CD4-positive, alpha-beta T cell treated with Interleukin-17A for 1 hour (primary cell): ENCODE measurements at places on chromosomes 2 and 18.

GRCh38 chr2:138323382-138324067 is 178.0 kb upstream of the SPOPL start:
- DNase-seq: no peak

DNA sequence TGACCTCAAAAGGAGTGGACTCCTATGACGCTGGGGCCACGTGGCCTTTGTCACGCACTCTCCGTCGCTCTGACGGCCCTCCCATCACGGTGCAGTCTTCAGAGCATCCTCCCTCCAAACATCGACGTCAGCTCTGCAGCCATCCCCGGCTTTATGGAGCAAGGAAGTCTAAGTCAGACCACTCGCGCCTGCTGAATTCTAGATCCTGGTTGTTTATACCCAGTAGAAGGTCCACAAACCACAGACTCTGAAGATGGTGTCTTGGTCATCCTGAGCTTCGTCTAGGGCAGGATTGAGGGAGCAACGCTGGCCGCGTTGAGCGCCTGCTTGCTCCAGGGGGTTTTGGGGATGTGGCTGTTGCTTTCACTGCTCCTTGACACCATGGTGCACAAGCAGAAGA is 228.0 kb upstream of the SALL3 start:
- DNase-seq: no peak

- no peak for DNase-seq
Observed at GRCh38 chr2:64141674-64142405, 2.4 kb downstream of the PELI1 start.

- DNase-seq: no peak
Observed at GRCh38 chr2:188526701-188527100, 235.0 kb downstream of the GULP1 start.

- DNase-seq: no peak
Observed at GRCh38 chr2:49110571-49110970, 43.7 kb downstream of the FSHR start.

DNA sequence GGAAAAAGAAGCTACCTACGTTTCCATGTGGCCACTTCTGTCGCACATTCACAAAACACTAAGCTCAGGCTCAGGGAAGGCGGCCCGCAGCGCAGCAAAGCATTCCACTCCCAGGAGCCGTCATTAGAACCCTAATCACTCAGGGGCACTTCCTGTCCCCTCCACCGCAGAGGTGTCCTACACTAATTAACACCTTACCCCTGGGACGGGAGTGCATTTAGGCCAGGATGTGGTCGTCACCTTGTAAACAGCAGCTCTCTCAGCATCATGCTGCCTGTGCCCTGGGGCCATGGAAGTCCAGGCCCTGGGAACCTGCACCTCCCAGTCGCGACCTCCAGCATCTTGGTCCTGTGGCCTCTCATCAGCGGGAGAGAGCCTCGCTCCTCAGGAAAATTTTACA is 359.8 kb upstream of the SALL3 start:
- DNase-seq: no peak

DNA sequence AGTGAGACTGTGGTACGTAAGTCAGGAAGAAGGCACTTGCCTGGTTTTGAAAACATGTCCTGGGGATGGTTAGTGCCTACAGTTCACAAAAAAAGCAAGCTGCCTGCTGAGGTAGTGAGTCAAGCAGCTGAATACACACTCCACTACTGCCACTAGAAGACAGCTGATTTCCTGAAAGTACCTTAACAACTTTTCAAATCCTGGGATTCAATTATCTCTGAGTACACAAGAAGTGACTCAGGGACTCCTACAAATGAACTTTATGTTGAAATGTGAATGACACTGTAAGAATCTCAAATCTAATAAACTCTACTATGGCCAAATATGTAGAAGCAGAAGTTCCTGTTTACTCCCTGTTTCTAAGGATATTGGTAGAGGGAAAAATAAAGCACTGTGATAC is 58.0 kb upstream of the ARL5A start:
- no peak for DNase-seq

- no peak for DNase-seq
Observed at GRCh38 chr18:26792661-26793060, 72.8 kb downstream of the AQP4 start.

DNA sequence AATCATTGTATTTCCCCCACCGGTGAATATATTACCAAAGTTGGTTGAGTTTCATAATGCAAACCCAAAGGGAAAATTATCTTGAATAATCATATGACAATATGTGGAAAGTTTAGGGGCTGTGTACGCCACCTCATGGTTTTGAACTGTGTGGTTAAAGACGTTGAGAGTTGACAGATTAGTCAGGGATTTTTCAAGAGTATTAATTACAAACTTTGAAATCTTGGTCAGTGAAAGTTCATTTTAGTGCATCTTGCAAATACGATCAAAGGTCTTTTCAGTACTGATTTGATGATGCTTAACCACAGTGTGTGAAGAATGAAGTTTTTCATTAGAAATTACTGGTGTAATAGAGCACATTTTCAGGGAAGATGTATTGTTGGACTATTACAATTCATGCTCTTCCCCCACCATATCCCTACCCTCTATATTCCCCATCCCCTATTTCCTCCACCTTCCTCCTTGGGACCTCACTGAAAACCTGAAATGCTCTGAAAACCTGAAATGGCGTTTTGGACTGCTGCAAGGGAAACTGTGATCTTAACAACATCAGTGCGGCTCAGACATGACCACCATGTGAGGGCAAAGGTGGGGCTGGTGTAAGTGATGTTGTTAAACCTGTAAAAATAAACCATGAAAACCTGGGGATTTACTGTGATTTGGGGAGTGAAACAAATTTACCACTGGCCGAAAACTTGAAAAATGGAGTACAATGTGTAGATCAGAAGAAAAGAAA is 4.5 kb upstream of the BCL2L11 start:
- DNase-seq: no peak

DNA sequence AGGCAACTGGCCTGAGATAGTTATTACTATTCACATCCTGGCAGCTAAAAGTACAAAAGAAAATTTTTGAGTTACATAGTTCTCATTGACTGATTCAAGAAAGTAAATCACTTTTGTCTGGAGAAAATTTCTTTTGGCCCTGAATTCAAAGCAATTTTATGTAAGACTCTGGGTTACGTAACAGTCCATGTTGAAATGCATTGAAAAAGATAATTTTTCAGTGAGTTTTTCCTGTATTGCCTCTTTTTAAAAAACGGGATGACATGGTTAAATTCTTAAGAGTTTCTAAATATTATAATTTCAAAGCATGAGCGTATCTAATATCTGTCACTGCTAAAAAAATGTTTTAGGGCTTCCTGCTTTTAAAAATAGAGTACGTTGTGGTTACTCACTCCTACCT is 72.7 kb downstream of the ANKRD12 start:
- DNase-seq: no peak

- DNase-seq: no peak
Observed at GRCh38 chr18:47343291-47343690, 91.8 kb upstream of the SKOR2 start.

DNA sequence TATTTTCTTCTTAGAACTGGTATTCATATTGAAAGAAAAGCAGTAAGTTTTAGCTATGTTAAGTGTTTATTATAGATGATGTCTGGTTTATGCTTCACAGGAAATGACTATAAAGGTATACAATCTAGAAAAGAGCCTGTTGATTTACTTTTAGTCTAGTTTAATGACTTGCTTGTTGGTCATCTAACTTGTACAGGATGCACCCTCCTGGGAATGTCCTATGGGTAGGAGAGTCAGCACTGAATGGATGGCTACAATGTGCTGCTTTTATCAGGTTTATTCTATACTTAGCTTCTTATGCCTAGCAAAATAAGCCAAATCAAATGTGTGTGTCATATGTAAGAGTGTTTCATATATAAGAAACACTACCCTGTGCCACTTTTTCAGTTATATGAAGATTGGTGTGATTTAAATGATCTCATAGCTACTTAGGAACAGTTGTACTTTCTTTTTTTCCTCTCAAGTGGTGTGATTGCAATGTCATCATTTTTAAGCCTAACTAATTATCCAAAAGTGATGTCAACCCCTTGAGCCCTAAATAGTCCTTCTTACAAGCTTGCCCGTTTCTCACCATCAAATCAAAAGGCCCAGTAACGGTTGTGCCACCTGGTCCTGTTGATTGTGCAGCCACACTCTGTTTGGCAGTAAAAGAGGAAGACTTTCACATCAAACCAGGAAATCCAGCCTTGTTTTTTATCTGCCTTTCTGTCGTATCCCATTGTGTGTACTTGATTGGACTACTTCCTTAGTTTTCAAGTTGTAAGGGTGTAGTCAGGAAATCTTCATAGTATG is 176.0 kb downstream of the DIS3L2 start:
- no peak for DNase-seq

DNA sequence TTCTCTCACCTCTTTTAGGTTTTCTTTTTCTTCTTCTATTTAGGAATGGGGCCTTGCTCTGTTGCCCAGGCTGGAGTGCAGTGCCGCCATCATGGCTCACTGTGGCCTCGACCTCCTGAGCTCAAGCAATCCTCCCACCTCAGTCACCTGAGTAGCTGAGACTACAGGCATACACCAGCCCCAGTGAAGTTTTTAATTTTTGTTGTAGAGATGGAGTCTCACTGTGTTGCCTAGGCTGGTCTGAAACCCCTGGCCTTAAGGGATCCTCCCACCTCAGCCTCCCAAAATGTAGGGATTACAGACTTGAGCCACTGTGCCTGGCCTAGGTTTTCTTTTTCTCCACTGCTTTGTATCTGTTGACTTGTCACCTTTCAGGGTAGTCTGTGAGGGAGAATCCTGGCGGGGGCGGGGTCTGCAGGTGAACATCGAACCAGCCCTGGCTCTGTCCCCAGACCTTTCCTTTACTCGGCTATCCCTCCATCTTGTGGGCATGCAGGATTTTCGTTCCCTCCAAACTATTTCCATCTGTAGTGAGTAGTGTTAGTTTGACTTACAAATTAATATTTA is 21.7 kb downstream of the NCK2 start:
- no peak for DNase-seq
